Erythroblast (primary cell): ENCODE measurements at places on chromosomes 1 and 21.
A peak's percentile ranks its signal among the peaks of the same experiment; 100 is the strongest.

DNA sequence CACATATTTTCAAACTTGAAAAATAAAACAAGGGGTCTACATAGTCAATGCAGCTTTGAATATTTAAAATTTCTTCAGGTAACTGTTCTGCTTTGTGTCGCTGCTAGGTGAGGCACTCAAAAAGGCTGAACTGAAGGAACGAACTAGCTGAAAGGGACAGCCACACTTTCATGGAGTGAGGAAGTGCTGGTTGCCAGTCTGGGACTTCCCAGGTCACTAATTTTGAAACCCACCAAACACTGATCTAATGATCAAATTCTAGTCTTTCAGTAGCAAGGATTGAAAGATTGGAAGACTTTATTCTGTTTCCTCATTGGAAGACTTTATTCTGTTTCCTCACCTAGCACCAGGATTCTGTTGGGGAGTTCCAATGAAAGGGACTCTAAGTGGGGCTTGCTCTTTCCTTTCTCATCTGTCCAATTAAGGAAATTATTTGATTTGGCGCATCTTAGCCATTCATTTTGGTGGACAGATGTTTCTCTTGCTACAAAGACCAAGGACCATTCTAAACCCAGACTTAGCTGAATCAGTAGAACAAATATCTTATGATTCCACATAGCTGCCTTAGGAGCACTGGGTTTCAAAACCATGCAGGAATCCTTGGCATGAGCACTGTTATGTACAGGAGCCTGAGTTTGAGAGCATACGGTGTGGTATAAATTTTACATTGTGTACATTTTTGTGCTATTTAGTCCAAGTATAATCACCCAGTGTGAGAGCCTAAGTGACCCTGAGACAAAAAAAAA lies 10.9 kb upstream of the ARID1A start:
- DNase-seq: no peak

DNA sequence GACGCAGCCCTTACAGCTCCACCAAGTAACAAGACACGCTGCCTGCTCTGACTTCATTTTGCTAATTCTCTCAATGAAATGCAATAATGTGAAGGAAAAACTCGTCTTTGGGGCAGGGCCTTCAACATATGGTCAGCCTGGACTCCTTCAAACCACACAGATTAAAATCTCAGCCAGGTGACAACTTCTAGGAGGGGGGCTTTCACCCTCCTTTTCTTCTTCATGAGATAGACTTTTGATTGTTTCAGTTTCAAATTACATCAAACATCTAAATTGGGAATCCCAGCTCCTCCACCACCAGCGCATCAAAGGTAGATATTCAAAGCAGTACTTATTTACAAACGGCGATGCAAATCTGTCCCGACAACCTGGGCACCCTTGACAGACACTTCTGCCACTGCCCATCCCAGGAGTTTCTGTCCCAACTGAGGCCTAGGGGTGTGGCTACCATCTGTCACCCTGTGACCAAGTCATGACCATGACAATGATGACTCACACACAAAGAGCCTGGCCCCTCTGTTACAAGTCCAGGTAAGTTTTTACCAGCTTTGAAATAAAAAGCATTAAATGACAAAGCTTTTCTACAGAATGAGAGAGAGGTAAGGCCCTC lies 29.7 kb downstream of the SSBP3 start:
- DNase-seq: peak; percentile 73

DNA sequence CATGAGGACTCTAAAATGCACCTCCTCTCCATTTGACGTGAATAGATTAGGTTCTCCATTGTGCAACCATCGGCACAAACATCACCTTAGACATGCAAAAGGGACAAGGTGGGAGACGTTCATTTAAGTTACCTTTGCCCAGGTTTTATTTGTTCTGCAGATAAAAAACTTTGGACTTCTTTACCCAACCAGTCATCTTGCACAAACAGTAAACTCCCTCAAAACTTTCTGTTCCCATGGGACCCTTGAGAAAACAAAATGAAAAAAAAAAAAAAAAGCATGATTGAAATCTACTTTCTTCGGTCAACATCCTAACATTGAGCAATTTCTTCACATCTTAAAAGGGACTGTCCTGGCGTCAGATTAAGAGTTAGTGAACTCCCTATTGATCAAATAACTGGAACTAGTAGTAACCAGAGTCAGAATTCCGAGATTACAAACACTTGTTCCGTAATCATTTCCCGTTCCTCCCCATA lies 31.4 kb upstream of the PROX1 start:
- no peak for DNase-seq

DNA sequence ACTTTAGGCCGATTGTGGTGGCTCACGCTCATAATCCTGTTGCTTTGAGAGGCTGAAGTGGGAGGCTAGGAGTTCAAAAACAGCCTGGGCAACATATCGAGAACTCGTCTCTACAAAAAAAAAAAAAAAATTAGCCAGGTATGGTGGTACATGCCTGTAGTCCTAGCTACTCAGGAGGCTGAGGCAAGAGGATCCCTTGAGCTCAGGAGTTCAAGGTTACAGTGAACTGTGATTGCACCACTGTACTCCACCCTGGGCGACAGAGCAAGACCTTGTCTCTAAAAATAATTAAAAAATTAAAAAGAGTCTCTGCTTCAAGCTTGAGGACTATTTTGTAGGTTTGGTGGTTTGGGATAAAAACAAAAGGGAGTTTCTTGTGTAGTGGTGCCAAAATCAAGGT lies 21.2 kb downstream of the KDM1A start:
- no peak for DNase-seq

DNA sequence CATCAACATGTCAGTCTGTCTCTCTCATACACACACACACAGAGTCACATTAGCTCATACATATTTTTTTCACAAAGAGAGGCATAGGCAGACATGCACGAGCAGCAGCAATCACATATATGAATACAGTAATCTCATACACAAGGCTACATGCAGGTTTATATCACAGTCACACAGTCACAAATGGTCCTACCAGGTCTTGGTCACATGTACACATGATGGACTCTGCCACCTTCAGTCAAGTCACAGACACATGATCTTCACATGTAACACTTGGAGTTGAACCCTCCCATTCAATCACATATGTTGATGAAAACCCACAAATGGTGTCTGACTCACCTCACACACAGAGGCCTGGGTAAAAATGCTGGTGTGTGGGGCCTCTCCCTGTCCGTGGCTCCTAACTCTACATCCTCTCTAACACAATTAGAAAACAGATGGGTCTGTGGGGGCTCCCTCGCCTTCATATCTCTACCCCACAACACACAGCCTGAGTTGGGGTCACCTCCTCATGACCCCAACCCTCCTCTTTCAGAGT lies 27.9 kb downstream of the RIMS3 start:
- DNase-seq: peak; percentile 12

GRCh38 chr1:169117014-169117413 lies 10.5 kb downstream of the ATP1B1 start:
- DNase-seq: no peak

GRCh38 chr21:34517491-34518245 lies 5.7 kb upstream of the KCNE1 start:
- DNase-seq: no peak

DNA sequence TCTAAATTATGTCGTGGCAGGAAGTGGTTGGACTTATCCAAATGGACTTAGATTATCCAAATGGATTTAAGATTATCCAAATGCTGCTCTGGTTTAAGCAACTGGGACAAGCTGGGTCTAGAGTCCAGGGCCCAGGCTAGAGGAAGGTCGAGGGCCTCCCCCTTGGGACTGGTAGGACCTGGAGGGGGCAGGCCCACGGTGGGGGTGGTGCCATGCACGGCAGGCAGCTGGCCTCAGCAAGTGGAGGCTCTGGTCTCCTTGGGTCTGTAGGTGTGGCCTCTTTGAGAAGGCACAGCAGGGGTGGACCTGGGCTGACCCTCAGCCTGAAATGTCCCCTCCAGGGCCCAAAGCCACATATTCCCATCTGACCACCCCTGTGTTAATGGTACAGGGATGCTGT lies 29.8 kb downstream of the PADI6 start:
- DNase-seq: no peak

DNA sequence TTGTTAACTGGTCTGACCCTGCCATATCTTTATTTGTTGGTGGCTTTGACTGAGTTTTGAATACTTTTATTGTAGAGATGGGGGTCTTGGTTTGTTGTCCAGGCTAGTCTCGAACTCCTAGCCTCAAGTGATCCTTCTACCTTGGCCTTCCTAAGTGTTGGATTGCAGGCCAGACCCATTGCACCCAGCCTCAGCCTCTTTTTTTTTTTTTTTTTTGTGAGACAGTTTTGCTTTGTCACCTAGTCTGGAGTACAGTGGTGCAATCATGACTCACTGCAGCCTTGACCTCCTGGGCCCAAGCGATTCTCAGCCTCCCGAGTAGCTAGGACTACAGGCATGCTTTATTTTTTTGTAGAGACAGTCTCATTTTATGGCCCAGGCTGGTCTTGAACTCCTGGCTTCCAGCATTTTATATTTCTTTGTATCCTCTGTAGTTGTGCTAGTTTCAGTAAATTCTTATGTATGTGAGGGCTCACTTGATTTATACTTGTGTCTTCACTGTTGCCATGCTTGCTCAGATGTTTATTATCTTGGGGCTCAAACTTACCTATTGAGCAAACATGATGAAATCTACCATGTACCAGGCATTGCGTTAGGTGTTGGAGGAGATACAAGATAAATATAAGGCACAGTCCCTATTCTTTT lies 24.1 kb downstream of the THRAP3 start:
- peak; percentile 81 for DNase-seq

- no peak for DNase-seq
These were observed 39.5 kb downstream of the LRRC8B start for GRCh38 chr1:89563957-89564604.

GRCh38 chr1:181131255-181131941 lies 42.9 kb downstream of the IER5 start:
- DNase-seq: no peak

DNA sequence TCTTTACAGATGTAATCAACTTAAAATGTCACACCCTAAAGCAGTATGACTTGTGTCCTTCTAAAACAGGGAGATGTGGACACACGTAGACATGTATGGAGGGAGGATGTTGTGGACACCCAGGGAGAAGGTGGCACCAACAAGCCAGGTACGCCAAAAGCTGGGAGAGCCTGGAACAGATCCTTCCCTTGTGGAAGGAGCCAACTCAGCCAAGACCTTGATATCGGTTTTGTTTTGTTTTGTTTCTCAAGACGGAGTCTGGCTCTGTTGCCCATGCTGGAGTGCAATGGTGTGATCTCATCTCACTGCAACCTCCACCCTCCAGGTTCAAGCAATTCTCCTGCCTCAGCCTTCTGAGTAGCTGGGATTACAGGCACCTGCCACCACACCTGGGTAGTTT lies 45.6 kb downstream of the CHAF1B start:
- DNase-seq: peak; percentile 61

GRCh38 chr21:43299441-43300277 lies 127.3 kb downstream of the SIK1 start:
- no peak for DNase-seq

GRCh38 chr1:68132426-68133130 lies 82.2 kb upstream of the DIRAS3 start:
- no peak for DNase-seq

DNA sequence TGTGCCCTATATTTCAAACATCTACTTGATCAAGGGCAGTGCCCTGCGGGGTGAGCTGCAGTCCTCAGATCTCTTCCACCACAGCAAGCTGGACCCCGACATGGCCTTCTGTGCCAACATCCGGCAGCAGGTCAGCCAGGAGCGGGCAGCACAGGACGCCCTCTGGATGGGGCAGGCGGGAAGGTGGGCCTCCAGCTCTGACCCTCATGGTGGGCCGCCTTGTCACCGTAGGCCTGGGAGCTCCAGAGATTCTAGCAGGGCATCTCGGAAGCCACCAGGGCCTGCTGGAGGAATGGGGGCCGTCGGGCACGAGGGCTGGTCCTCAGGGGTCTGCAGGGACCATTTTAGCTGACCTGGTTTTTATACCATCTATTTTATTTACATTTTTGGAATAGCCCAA lies 15.6 kb upstream of the MFN2 start:
- DNase-seq: no peak

GRCh38 chr1:61496501-61496900 lies 228.4 kb downstream of the TM2D1 start:
- DNase-seq: no peak

DNA sequence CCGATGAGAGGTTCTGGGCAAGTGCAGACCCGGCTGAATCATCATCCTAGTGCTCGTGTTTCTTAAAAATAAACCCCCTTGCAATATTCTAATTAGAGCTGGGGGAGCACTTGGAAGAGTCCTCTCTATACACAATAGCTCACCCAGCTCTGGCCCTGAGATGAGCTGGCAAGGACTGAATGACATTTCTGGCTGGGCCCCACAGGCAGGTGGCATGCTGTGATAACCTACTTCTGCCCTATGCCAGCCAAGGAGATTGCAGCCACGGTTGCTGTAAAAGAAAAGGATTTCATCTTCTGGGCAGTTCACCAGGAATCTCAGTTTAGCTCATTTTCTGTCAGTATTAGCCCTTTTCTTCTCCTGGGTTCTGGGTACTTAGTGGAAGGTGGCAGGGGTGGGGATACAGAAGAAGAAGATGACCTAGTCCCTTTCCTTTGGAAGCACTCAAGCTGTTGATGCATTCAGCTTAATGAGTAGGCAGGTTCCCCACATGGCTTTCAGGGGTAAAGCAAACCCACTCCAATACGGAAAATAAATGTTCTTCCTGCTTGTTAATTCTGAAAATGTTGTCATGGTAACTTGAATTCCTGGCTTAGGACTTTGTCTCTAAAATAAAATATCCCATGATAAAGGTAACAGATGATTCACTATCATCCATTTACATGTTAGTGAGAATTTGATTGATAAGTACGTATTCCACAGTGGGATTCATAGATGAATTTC lies 32.2 kb downstream of the VASH2 start:
- DNase-seq: no peak

DNA sequence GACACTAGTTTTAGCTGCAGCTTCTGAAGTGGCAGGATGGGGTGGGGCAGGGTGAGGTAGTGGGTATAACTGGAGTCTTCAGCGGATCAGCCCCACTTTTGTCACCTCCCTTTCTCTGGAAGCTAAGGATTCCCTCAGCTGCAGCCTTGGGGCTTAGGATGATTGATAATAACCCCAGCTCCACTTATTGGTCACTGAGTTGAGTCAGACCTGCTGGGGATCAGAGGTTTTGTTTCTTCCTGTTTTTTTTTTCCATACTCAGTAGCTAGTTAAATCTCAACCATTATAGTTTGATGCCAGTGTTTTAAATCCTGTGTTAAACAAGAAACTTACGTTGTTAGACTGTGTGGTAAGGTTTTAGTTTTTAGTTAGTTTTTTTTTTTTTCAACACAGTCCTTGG lies 57.2 kb downstream of the LAMC1 start:
- no peak for DNase-seq

- no peak for DNase-seq
These were observed 569.6 kb upstream of the ADGRL2 start for GRCh38 chr1:81230983-81231728.

DNA sequence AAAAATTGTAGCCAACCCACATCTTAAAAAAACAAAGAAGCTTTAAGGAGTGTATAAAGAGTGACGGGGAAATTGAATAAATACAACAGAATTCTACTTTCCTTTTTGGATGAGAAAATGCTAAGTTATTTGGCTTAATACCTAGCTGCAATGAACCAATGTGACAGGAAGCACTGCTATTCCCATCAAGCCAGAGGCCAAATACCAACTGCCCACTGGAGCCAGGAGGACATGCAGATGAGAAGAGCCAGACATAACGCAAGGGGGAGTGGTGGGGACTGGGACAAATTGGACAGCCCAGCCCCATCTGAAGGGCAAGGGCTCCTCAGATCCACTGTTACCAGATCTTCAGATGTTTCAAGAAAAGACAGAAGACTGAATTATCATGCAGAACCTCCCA lies 25.7 kb downstream of the DNAJC11 start:
- DNase-seq: no peak
